HCT116 (cell line): ENCODE measurements at places on chromosomes 2 and 18. TPM values are rescaled to one million over a fixed set of nuclear protein-coding genes. Genes with fewer than 3 reads are reported as not detected.

- no peak overlapping the region for H3K27ac ChIP-seq
- H3K4me1 ChIP-seq: no peaks in the 10 kb centered on the region; the same call in 1 of the 2 replicates
- DNase-seq: no peak
- H3K36me3 ChIP-seq: no peaks in the 10 kb centered on the region
Measured at GRCh38 chr2:45330108-45330507, 281.0 kb downstream of the SRBD1 start.

LTBP1 gene
- 5.1 TPM for total RNA-seq

GRCh38 chr2:159044804-159045286 lies 76.4 kb downstream of the TANC1 start:
- no peaks in the 10 kb centered on the region for H3K27me3 ChIP-seq
- H3K27ac ChIP-seq: no peak overlapping the region
- no peak for DNase-seq
- H3K4me1 ChIP-seq: peaks cover 5% of the 10 kb centered on the region
- no peak overlapping the region for H3K4me3 ChIP-seq

DNA sequence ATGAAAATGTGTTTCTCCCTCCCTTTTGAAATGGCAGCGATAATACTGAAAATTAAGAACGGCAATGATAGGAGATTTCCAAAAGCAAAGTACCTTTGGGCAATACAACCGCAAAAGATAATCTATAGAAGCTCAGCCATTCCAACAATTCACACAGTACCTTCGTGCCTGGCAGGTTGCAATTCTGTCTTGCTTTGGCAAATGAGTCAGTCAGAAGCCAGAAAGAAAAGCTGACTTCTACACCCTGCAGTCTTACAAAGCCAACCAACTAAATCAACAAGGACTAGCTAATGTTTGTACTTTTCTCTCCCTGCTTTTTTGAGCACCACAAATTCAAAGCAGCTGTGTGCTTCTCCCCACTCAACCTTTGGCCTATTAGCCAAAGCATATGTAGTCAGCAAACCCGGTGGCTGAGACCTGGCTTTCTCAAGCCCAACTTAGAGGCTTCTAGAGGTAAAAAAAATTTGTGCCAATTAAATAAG lies 25.7 kb upstream of the ID2 start:
- peaks cover under 1% of the 10 kb centered on the region; the same call in 1 of the 2 replicates for H3K4me1 ChIP-seq
- DNase-seq: no peak
- H3K27ac ChIP-seq: no peak overlapping the region
- H3K27me3 ChIP-seq: no peaks in the 10 kb centered on the region

RAB12 gene
- 32.7 TPM for total RNA-seq

DNA sequence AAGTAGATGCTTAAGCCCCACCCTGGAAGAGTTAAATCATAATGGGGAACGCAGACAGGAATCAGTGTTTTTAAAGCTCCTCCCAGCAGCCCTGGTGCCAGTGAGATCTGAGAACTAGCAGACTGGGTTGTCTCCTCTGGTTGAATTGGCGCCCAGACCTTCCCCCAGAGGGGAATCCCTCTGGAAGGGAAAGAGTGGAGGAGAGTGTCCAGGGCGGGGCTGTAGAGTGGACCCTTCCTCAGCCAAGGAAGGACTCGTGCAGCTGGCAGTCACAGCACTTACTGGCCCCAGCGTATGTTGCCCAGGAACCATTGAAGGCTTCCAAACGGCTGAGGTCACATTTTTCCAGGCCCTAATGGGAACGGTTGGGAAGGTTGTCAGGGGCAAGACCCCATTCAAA lies 62.5 kb downstream of the TGOLN2 start:
- H3K36me3 ChIP-seq: no peaks in the 10 kb centered on the region
- no peak overlapping the region for H3K4me3 ChIP-seq
- no peaks in the 10 kb centered on the region for H3K27me3 ChIP-seq

PARD6G gene
- 12.8 TPM for total RNA-seq

GRCh38 chr18:51149670-51150069 lies 47.8 kb downstream of the MEX3C start:
- H3K4me1 ChIP-seq: peaks cover 8% of the 10 kb centered on the region
- no peaks in the 10 kb centered on the region for H3K27me3 ChIP-seq
- no peaks in the 10 kb centered on the region for H3K36me3 ChIP-seq
- no peak for DNase-seq
- no peak overlapping the region for H3K27ac ChIP-seq

C2orf66 gene
- total RNA-seq: not detected

CNDP1 gene
- total RNA-seq: not detected

GRCh38 chr2:17076533-17076932 lies 410.9 kb upstream of the CYRIA start:
- H3K27me3 ChIP-seq: no peaks in the 10 kb centered on the region
- H3K36me3 ChIP-seq: no peaks in the 10 kb centered on the region
- no peak overlapping the region for H3K27ac ChIP-seq
- H3K4me1 ChIP-seq: no peaks in the 10 kb centered on the region
- no peak for DNase-seq

- no peak for DNase-seq
- H3K27me3 ChIP-seq: no peaks in the 10 kb centered on the region
- H3K27ac ChIP-seq: no peak overlapping the region
- H3K36me3 ChIP-seq: no peaks in the 10 kb centered on the region
- H3K4me1 ChIP-seq: no peaks in the 10 kb centered on the region
Measured at GRCh38 chr2:72108121-72108520, 39.5 kb downstream of the CYP26B1 start.

SLC30A3 gene
- 20.5 TPM for total RNA-seq

UBE2F gene
- 32.8 TPM for total RNA-seq

DNA sequence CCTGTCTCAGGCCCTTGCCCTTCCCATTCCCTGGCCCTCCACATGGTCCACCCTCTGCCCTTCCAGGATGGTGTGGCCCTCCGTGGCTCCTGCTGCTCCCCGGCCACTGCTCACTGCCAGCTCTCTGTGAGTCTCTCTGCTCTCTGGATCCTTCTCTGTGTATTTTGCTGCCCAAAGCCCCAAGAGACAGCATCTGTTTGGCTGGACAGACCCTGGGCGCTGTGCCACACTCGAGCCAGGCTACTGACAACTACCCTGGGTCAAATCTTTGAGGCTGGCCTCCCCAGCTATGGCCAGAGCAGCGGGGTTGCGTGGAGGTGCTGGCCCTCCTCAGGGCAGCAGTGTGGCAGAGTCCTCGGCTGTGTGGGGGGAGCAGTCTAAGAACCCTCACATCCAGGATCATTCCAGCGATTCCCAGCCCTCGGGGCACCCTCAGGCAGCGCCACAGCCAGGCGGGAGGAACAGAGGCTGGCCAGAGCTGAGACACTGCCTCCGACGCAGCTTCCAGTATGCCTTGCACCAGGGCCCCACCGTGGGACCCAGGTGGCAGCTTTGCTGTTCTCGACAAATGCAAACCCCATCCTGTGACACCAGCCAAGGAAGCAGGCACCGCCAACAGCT lies 139.4 kb upstream of the GLI2 start:
- no peaks in the 10 kb centered on the region for H3K27me3 ChIP-seq
- peaks cover 11% of the 10 kb centered on the region; the same call in 1 of the 2 replicates for H3K4me1 ChIP-seq
- H3K4me3 ChIP-seq: no peak overlapping the region
- no peak overlapping the region for H3K27ac ChIP-seq
- no peak for DNase-seq

KLHL30 gene
- 0.61 TPM for total RNA-seq

GRCh38 chr2:83162421-83162820 lies 1296.7 kb downstream of the SUCLG1 start:
- H3K27me3 ChIP-seq: no peaks in the 10 kb centered on the region
- no peaks in the 10 kb centered on the region for H3K4me1 ChIP-seq
- no peak overlapping the region for H3K4me3 ChIP-seq
- DNase-seq: no peak
- no peak overlapping the region for H3K27ac ChIP-seq
- H3K36me3 ChIP-seq: no peaks in the 10 kb centered on the region

- H3K4me1 ChIP-seq: no peaks in the 10 kb centered on the region
- DNase-seq: no peak
- no peaks in the 10 kb centered on the region; the same call in 1 of the 2 replicates for H3K27me3 ChIP-seq
Measured at GRCh38 chr18:13622751-13623150, 103.6 kb downstream of the FAM210A start.

DNA sequence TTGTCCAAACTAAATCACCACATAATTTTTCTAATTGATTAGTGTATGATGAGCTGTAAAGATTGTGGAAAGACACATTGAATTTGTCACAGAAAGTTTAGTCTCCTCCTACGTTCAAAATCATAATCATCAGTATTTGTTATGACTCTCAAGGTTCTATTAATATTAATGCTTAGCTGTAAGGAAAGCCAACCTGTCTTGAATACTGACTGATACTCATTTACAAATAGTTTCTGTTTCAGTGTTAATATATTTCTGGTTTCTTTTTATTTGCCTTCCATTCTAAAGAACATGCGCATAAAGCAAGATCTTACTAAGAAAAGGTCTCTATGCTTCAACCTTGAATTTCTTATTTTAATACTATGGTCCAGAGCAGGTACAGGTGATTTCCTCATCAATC lies 55.1 kb downstream of the CPS1 start:
- H3K27me3 ChIP-seq: no peaks in the 10 kb centered on the region
- no peaks in the 10 kb centered on the region for H3K36me3 ChIP-seq

TLX2 gene
- total RNA-seq: not detected

DNA sequence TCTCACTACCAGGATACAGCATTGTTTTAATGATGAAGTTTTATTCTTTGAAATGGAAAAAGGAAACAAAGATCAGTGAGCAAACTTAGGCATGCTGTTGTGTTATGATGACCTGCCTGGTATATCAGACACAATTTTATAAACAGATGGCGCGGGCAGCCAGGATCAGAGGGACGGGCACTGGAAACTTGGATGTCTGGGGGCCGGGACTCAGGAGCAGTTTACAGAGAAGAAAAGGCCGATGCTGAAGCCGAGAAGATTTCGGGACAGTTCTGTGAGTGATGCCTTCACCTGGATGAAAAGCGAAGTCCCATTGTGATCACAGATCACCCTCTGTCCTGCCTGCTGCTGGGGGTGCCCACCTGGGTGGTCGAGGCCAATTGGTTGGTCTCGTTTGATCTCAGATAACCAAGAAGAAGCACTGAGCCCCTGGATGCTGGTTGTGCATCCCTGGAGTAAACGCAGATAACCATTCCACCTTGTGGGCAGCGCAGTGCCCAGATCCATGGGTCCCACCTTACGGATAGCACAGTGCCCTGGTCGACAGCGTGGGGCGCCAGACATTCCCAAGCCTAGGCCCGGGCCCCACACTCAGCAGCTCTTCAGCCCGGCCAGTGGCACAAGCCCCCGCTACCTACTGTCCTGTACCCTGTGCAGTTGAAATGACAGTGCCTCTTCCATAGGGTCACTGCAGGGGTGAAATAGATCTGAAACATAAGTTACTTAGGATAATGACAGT lies 182.9 kb upstream of the TPO start:
- no peaks in the 10 kb centered on the region for H3K4me1 ChIP-seq
- no peak for DNase-seq
- no peak overlapping the region for H3K4me3 ChIP-seq
- H3K27me3 ChIP-seq: no peaks in the 10 kb centered on the region
- H3K27ac ChIP-seq: no peak overlapping the region
- no peaks in the 10 kb centered on the region for H3K36me3 ChIP-seq

DNA sequence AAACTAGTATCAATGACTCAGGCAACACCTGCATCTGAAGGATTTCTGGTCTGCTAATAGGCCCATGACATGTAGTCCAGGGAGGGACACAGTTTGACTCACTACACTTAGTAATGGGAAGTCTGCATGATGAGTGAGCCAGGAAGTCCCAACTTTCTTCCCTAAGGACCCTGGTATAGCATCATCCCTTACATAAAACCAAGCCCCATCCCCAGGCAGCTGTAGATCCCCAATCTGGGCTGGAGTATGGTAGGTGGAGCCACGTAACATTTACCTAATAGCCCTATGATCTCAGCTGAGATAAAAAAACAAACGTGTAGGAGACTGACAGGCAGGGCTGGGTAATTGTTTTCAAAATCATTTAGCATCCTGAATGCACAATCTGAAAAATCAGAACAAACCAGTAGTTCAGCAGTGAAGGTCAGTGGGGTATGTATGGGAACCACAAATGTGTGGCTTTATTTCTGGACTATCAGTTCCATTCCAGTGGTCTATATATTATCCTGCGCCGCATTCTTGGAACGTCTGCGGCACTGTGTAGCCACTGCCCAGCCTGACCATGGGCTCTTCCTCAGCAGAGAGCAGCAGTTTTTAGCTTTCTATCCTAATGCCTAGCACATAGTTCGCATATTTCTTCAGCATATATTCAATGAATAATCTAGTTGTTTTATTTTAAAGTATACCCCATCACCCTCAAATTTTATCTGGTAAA lies 33.5 kb downstream of the EPB41L3 start:
- H3K36me3 ChIP-seq: no peaks in the 10 kb centered on the region
- H3K4me1 ChIP-seq: no peaks in the 10 kb centered on the region
- H3K4me3 ChIP-seq: no peak overlapping the region
- no peak for DNase-seq
- H3K27me3 ChIP-seq: no peaks in the 10 kb centered on the region

DNA sequence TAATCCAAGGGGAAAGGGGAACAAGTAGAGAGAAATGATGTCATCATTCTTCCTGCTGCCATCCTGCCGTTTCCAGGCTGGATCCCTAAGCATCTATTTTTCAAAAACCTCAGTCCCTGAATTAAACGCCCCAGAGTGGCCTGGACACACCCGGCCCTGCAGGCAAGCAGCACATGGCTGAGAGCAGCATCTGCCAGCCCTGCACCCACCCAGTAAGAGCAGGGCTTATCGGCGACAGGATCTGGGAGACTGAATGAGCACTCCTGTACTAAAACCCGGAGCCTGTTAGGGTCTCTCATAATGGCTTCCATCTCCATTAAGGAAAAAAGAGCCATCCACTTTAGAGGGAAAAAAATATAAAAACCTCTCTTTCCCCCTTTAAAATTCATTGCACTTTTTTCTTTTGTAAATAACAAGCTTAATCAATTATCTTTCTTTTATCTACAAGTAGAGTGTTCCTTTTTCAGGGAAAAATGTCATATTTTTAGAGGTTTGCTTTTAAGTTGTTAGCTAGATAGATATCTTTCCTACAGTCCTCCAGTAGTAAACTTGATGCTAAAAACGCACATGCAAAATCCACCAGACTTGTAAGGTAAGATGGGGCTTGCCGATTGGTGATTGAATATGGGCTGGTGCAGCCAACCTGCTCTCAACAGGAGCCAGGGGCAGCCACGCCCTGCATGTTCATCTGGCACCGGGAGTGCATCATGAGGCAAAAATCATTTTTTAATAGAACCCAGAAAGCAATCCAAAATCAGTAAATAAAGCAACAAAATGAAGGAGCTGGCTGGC lies 457.8 kb downstream of the EIPR1 start:
- H3K4me3 ChIP-seq: no peak overlapping the region
- no peaks in the 10 kb centered on the region for H3K36me3 ChIP-seq
- peaks cover 3% of the 10 kb centered on the region; the same call in 1 of the 2 replicates for H3K27me3 ChIP-seq

GRCh38 chr2:222521099-222521498 lies 96.8 kb downstream of the SGPP2 start:
- peaks cover 15% of the 10 kb centered on the region; the same call in 1 of the 2 replicates for H3K27me3 ChIP-seq
- H3K4me3 ChIP-seq: no peak overlapping the region
- H3K36me3 ChIP-seq: no peaks in the 10 kb centered on the region
- DNase-seq: no peak
- peaks cover 14% of the 10 kb centered on the region; the same call in 1 of the 2 replicates for H3K4me1 ChIP-seq
- H3K27ac ChIP-seq: no peak overlapping the region

GRCh38 chr2:138499684-138500083 lies 1.9 kb upstream of the SPOPL start:
- no peak overlapping the region for H3K4me3 ChIP-seq
- no peaks in the 10 kb centered on the region for H3K36me3 ChIP-seq
- H3K27ac ChIP-seq: no peak overlapping the region
- H3K4me1 ChIP-seq: peaks cover 13% of the 10 kb centered on the region; the same call in 1 of the 2 replicates
- no peaks in the 10 kb centered on the region for H3K27me3 ChIP-seq

- no peaks in the 10 kb centered on the region for H3K36me3 ChIP-seq
- H3K4me1 ChIP-seq: peaks cover 9% of the 10 kb centered on the region; the same call in 1 of the 2 replicates
- H3K27me3 ChIP-seq: no peaks in the 10 kb centered on the region
- H3K27ac ChIP-seq: no peak overlapping the region
- no peak overlapping the region for H3K4me3 ChIP-seq
Measured at GRCh38 chr2:101809698-101810097, 112.2 kb downstream of the MAP4K4 start.
